Activated naive CD4-positive, alpha-beta T cell treated with anti-CD3 and anti-CD28 coated beads, Interleukin-2, amount 50 U/mL, for 16 hours (primary cell): ENCODE measurements at places on chromosomes 11 and 22.

DNA sequence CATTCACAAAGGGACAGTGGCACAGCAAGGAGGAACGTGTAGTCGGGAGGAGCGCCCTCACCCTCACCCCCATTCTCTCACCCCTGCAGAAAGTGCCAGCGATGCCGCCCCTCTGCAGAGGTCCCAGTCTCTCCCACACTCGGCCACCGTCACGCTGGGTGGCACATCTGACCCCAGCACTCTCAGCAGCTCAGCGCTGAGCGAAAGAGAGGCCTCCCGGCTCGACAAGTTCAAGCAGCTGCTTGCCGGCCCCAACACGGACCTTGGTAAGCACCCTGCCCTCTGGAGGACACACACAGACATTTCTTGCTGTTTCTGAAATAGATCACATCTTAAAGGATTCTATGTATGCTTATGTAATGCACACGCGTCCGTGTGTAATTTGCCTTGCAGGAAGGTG, 34.9 kb downstream of the TBC1D22A start:
- DNase-seq, result no peak

DNA sequence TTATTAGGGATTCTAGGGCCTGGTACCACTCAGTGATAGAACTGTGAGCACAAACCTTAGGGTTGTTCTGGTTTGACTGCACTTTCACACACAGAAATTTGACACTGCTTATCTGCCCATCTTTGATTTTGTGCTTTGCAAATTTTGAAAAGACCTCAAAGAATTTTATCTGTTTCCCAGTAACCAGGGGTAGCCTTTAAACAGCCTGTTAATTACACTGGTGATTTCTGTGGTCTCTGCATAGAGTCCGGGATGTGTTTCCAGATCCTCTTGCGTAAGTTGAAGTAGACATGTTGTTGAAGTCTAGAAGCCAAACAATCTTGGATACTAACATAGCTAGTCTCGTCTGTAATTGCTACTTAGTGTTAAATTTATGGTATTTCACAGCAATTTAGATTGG, 75.3 kb downstream of the C22orf31 start:
- DNase-seq, result no peak

DNA sequence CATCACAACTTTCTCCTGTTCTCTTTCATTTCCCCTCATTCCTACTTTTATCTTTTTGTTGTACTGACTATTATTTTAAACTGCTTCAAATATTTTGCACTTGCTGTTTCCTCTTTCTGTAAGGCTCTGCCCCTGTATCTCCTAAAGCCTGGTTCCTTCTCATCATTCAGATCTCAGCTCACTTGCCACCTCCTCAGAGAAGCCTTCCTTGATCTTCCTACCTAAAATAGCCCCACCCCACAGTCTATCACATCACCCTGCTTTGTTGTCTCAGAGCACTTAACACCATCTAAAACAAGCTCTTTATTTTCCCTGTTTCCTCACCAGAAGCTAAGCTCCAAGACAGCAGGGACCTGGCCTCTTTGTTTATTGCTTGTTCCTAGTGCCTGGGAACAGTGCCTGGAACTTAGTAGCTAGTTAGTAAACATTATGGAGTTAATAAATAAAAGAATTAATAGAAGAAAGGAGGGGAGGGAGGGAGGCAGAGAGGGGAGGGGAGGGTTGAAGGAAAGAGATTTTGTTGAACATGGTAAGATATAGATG, 2.5 kb upstream of the STK33 start:
- no peak for DNase-seq

GRCh38 chr11:63621071-63621470, 6.8 kb upstream of the PLAAT3 start:
- DNase-seq, result no peak

DNA sequence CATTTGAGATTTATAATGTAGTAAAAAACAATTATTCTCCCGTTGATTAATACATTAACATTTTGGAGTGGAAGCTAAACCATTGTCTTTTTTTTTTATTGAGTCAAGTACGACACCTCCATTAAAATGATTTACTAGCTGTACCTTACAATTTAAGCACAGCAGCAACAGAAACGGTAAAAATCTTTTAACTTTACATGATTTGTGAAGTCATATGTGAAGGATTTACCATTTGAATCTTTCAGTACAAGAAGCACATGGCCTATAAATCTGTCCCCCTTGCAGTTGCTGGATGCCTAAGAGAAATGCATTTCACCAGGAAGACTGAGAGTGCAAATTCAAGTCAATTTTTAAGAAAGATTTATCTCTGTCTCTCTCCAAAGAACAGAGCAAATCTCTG, 324.6 kb downstream of the CADM1 start:
- DNase-seq, result no peak

- no peak for DNase-seq
Measured at GRCh38 chr22:22388090-22388489, 120.5 kb downstream of the ZNF280B start.

GRCh38 chr22:38355275-38355674, 38.0 kb upstream of the CSNK1E start:
- no peak for DNase-seq

GRCh38 chr22:49008682-49009235, 818.9 kb downstream of the BRD1 start:
- peak; percentile 5 for DNase-seq

GRCh38 chr22:30602049-30602448, 4.9 kb upstream of the TCN2 start:
- DNase-seq, result no peak

GRCh38 chr11:117019871-117020270, 78.4 kb downstream of the SIK3 start:
- no peak for DNase-seq

GRCh38 chr22:23117891-23118646, 23.7 kb downstream of the RSPH14 start:
- no peak for DNase-seq

GRCh38 chr11:61119571-61119970, 17.3 kb downstream of the CD5 start:
- DNase-seq, result no peak

DNA sequence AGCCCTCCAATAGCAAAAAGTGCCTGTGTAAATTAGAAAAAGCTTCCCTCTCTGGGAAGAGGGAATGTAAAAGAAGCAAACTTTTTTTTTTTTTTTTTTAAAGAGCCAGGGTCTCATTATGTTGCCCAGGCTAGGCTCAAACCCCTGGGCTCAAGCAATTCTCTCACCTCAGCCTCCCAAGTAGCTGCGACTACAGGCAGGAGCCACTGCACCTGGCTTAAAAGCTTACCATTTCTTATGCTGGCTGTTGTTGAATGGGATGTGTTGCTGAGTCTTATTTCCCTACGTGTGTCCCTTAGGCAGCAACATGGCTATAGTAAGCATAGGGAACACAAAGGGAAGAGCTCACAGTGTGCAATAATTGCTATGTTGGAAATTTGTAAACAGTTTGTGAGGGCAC, 225.5 kb upstream of the CCDC90B start:
- DNase-seq, result no peak

DNA sequence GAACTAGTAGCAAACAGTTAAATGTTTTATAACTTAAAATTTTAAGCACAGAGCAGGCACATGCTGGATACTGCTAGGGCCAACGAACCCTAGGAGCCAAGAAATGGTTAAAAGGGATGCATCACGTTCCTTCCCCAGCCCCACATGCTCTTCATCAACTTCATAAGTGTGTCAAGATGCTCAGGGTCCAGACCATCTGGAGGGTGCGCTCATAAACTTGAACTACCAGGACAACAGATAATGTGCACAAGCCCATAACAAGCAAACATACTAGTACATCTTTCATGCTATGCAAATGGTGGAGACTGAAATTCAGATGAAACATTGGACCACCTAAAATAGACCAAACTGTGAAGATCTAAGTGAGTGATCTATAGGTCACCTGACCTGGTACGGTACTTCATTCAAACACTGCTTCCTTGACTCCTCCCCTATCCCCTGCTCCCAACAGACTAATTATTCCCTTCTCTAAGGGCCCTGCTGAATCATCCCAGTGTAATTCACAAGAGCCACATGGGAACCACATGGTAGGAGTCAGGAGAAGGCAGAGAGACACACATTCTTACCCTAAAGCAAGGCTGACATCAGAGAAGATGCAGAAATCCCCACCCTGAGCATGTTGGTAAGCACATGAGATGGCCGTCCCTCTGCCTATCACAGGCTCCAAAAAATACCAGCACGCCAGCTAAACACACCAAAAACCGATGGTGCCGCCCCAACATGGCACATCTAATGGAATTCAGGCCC, 83.9 kb downstream of the ETS1 start:
- peak; percentile 46 for DNase-seq

DNA sequence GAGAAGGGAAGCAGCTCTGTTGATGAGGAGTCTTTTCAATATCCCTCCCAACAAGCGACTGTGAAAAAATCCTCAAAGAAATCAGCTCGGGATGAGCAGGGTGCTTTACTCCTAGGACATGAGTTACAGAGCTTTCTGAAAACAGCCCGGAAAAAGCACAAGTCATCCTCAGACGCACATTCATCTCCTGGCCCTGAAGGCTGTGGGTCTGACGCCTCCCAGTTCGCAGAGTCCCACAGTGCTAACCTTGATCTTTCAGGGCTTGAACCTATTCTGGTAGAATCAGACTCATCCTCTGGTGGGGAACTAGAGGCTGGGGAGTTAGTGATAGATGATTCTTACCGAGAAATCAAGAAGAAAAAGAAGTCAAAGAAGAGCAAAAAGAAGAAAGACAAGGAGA, 7.7 kb downstream of the HMGXB4 start:
- no peak for DNase-seq

DNA sequence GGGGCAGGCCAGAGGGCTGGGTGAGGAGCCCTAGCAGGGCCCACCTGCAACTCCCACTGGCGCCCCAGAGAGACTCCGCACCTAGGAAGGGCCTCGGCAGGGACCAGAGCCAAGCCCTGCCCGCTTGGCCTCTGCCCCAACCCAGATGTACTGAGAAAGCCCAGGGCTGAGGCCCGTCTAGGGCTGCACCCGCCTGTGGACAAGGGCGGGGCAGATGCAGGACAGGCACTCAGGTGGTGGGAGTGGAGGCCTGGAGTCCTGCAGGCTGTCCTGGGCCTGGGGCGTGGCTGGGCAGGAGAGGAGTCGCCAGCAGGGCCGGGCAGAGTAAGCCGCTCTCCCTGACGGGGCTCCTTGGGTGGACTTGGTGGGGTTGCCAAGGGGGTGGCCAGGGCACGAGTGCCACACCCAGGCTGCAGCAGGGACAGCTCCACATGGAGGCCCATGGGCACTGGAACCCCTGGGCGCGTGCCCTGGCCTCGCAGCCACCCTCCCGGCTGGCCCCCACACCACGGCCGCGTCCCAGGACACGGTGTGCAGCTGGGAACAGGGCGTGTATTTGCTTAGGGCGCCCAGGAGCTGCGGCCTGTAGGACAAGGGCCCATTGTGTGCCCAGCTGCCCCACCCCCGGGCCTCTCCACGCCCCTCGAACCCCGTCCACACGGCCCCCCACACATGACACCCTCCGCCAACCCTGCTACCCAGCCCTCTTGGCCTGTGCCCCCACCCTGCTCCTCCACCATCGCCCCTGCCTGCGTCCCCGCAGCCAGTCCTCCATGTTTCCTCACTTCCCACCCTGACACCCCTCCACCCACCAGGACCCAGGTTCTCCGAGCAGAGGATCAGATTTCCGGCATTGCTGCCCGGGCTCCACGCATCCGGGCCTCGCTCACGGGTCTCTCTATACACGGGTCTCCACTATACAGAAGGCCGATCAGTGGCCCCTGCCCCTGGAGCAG, 11.3 kb upstream of the PIM3 start:
- DNase-seq, result no peak

- no peak for DNase-seq
Measured at GRCh38 chr22:39991159-39991860, 3.4 kb upstream of the FAM83F start.

- DNase-seq, result no peak
Measured at GRCh38 chr11:12827929-12828812, 153.9 kb downstream of the TEAD1 start.

DNA sequence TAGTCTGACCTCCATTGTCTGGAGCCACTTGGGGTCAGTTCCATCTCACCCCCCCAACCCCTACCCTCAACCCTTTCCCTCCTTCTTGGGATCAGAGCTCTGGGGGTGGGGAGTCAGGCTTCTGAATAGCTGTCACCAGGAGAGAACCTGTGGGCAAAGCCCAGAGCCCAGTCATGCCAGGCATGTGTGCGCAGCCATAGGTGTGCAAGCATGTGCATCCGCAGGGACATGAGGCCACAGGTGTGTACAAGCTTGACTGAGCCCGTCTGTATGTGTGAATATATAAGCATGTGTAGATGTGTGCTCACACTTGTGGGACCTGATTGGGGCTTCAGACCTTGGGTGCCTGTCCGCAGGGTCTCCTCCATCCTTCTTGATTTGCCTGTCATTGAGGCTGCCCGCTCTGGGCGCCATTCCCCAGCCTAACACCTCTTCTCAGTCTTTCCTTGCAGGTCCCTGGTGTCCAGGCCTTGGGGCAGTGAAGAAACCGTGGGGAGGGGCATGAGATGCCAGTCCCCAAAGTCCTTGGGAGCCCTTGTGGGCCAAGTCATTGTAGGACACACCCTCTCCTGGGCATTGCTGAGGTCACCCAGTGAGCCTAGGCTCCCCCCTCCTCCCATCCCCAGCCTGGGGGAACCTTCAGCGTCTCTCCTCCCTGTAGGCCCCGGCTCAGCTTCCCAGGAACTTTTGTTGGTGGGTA, 9.0 kb downstream of the ATG16L2 start:
- DNase-seq, result no peak

GRCh38 chr11:128497061-128497775, 90.1 kb downstream of the ETS1 start:
- no peak for DNase-seq

DNA sequence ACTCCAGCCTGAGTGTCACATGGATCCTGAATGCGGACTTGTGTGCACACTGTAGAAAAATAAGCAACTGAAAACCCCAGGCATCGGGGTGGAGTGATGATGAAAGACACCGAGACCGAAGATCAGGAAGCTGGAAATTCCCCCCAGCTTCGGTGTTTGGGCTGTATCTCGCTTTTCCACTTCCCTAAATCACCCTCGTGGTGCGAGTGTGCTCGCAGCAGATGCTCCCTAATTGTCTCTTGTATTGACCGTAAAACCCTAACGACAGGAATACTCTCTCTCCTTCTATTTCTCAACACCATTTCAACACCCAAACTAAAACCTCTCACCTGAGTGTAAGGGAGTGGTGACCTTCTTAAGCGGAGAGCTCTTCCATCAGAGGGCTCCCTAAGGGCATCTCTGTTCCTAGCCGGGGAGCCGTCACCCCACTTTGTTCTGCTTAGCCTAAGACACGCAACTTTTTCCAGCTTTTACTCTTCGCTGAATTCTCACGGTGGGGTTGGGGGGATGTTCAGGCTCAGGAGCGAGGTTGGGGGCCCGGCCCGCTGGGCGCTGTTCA, 635 bp upstream of the GRK3 start:
- DNase-seq, result no peak
